ENCODE measurements at places on chromosomes 6 and 20.
A peak's percentile ranks its signal among the peaks of the same experiment; 100 is the strongest.

GRCh38 chr6:108123481-108123929 lies 42.3 kb upstream of the NR2E1 start:
- DNase-seq: peak; percentile 40

- no peak for DNase-seq
Measured at GRCh38 chr20:62588458-62589149, 53.7 kb upstream of the SLCO4A1 start.

GRCh38 chr20:32356622-32357374 lies 1.3 kb upstream of the ASXL1 start:
- DNase-seq: no peak

DNA sequence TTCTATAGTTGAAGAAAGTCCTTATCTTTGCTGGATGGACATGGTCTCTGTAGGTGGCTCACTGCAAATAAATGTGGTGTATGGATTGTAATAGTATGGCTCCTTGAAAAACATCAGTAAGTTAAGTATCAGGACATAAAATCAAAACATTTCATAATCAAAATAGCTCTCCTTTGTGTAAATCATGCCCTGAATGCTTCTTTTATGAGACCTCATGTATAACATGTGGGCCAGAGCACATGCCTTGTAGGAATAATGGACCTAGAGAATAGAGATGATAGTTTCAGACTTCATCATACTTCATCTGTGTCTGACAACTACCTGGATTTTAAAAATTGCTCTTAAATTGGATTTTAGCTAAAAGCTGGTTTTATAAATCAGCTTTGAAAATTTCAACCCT lies 159.9 kb downstream of the ASCC3 start:
- no peak for DNase-seq

DNA sequence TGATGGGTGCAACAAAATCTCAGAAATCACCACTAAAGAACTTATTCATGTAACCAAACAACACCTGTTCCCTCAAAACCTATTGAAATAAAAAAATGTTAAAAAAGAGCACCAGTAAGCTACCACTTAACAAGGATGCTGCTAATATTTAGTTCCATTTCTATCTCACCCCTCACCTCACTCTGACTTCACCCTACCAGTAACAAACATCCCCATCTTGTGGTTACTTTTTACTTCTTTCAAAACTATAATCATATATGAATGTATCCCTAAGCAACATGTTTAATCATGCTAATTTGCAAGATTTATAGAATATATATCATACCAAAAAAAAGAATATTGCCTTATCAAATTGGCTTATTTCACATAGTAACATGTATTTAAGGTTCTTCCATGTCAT lies 27.4 kb upstream of the SLC24A3 start:
- DNase-seq: no peak

GRCh38 chr20:62523473-62524203 lies 47.8 kb upstream of the GATA5 start:
- DNase-seq: peak; percentile 74

DNA sequence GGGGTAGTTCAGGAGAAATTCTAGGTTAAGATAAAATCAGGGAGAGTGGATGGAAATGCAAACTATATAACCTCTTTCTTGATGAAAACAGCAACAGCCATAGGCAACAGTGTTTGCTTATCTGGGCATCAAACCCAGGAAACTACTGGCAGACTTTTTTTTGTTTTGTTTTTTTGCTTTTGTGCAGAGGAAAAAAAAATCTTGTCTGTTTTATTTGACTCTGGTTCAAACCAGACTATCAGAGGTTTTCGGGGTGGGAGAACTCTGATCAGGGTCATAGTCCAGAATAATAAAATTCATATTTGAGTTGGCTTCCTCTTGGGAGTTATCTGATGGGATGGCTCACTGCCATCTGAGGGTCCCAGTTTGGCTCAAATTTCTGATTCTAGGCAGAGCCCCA lies 88.8 kb upstream of the ZNFX1 start:
- no peak for DNase-seq

DNA sequence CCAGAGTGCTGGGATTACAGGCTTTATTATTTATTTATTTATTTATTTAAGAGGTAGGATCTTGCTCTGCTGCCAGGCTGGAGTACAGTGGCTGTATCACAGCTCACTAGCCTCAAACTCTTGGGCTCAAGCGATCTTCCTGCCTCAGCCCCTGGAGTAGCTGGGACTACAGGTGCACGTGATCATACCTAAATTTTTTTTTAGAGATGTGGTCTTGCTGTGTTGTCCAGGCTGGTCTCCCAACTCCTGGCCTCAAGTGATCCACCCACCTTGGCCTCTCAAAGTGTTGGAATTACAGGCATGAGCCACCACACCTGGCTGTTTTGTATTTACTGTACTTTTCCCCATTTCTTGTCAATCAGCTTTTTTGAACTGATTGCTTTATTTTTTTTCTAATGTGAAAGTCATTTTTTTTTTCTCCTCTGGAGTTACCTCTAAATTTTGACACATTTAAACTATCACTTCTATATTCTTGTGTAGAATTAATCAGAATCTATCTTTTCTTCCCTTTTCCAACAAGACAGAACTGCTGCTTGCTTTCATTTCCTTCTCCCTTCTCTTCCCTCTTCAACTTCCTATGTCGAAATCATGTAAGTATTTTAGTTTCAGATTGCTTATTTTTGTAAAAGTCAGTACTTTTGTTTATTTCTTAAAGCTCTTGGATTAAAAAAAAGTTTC lies 12.0 kb downstream of the PANK2 start:
- no peak for DNase-seq

DNA sequence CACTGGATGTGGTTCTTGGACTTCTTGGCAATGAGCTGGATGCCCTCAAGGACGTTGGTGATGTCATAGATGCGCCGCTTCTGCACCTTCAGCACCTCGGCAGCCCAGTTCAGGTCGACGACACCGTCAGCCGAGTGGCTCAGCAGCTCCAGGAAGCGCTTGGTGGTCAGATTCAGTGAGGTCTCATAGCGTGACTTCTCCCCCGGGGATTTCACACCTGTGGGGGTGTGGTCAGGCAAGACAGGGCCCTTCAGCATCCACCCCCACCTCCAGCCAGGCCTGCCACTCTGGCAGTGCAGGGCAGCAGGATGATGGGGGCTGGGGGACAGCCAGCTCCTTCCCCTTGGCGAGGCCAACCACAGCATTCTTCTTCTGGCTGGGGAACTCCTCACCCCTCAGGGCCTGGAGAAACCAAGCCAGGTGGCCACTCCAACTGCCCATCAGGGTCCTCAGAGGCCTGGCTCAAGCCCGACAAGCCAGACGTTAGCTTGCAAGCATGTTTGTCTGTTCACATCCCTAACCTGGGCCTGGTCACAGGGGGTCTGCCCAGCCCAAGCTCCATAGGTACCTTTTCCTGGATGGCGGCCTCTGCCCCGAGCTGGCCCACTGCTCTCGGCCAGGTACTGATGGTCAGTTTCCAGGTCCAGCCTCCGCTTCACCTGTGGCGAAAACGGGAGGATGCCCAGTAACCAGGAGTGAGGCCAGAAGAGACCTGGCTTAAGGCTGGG lies 5.7 kb upstream of the NECAB3 start:
- DNase-seq: no peak

DNA sequence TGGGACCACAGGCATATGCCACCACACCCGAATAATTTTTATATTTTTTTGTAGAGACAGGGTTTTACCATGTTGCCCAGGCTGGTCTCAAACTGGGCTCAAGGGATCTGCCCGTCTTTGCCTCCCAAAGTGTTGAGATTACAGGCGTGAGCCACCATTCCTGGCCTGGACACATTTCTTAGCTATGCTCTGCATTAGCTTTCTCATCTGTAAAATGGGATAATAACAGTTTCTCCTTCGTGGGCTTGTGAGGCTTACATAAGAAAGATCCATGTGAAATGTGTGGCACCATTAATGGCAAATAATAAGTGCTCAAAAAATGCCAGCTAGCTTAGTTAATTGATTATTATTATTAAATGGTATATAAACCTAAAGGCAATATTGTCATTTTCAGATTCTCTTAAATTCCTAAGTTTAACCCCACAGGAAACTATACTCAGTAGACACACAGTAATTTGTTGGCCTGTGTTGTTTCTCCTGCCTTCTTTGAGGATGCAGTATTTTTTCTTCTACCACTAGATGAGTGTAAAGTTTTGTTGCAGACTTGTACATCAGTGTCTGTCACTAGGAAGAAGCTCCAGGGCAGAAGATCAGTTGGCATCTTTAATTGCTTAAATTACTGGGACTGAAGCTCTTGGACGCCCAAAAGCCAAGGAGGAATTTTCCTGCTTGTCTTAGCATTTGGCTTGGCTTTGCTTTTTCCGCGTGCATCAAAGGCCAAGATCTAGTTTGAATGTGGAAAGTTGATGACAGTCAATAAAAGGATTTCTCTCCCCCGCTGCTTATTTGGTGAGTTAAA lies 162.3 kb upstream of the ZNF217 start:
- no peak for DNase-seq

- DNase-seq: no peak
Measured at GRCh38 chr20:24756292-24757025, 192.6 kb upstream of the CST7 start.

- DNase-seq: peak; percentile 47
Measured at GRCh38 chr6:167907837-167908681, 81.3 kb downstream of the AFDN start.

- DNase-seq: no peak
Measured at GRCh38 chr6:125742464-125743120, 6.8 kb upstream of the HEY2 start.

DNA sequence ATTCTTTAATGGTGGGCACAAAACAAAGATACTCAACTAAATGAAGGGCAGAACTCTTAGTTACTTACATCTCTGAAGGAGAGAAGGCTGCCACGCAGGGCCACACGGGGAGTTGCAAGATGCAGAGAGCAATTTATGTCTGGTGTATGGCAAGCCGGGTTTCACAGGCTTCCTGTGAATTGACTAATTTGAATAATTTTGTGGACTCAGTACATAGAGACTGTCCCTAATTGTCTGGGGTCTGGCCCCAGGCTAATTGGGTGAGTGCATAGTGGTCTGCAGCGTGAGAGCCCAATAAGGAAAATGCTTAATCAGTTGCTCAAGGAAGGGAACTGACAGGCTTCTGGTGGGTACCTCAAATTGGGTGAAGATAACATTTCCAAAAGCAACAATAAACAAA lies 205.7 kb downstream of the OTOR start:
- peak; percentile 90 for DNase-seq

GRCh38 chr6:18259675-18260447 lies 4.5 kb downstream of the DEK start:
- DNase-seq: no peak

GRCh38 chr6:22709803-22710202 lies 140.4 kb downstream of the HDGFL1 start:
- no peak for DNase-seq

GRCh38 chr6:11789744-11790143 lies 11.1 kb upstream of the ADTRP start:
- DNase-seq: no peak

DNA sequence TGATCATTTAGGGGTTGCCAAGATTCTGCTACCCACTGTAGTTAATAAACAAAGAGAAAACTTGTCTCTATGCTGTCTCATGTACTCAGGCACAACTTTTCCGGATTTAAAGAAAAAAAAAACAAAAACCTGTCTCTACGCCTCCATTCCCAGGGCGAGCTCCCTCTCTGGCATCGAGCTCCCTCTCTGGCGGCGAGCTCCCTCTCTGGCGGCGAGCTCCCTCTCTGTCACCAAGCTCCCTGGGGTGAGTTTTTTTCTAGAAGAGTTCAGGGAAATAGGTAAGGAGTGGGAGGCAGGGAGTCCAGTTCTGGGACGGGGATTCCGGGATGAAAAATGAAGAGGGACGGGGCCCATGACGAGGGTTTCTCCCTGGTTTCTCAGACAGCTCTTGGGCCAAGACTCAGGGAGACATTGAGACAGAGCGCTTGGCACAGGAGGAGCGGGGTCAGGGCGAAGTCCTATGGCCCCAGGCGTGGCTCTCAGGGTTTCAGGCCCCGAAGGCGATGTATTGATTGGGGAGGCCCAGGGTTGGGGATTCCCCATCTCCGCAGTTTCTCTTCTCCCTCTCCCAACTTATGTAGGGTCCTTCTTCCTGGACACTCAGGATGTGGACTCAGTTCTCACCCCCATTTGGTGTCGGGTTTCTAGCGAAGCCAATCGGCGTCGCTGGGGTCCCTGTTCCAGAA lies 16.5 kb upstream of the HLA-A start:
- DNase-seq: no peak

DNA sequence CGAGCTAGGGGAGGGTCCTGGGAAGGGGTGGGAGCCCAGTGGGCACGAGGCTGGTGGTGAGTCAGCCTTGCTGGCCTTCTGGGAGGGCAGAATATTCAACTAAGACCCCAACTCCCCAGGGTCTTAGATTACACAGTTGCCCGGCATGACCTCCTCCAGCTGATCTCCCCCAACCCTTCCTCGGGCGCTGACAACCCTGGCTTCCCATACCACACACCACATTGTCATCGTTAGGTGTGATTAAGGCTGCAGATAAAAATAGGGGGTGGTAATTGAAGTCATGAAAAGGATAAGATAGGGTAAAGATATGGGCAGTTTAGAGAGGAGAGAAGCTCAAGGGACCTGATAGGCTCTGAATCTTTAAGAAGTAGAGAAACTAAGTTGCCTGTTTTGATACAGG lies 10.5 kb downstream of the CDC40 start:
- peak; percentile 94 for DNase-seq

- no peak for DNase-seq
Measured at GRCh38 chr20:47059536-47059935, 164.9 kb downstream of the EYA2 start.

DNA sequence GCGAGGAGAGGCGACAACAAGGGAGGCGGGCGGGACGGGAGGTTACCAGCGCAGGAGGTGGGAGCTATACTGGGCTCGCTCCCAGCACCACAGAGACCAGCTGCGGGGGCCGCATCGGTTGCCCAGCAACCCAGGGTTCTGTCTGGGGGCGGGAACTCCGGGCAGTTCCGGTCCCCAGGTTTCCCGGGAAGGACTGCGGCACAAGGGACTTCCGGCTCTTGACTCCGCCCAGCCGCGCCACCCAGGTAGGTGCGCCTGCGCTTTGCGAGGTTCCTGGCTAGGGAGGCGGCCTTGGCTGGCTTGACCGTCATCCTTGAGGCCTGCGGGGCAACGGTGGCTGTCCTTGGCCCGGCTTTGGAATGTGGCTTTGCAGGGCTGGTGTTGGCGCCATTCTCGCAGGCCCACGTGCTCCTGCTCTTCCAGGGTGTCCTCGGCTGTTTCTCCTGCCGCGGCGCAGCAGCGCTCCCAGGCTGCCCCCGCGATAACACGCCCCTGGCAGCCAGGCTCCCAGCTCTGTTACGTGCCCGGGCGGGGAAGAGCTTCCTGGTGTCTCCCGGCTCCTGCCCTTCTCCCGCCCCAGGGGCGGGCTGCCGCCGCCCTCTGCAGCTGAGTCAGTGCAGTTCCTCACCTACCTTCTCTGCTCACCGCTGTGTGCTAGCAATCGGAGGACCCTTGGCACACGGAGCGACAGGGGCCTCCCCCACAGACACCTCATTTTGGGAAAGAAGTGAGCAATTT lies at the start of gene RSPH3:
TSS of gene RSPH3 (minus strand) at position 537 of the 738 bp plus-strand sequence. CDS start 652 bp downstream, outside the sequence.
- peak; percentile 99 for DNase-seq

Measured in mesendoderm (in vitro differentiated cells).